ENCODE measurements at places on chromosomes 7 and 10. TPM values are rescaled to one million over a fixed set of nuclear protein-coding genes. Genes with fewer than 3 reads are reported as not detected.
A peak's percentile ranks its signal among the peaks of the same experiment; 100 is the strongest.

CYP3A4 gene
- not detected for total RNA-seq

SLC26A3 gene
- total RNA-seq: not detected

CAV1 gene
- total RNA-seq: 353 TPM

TSPAN15 gene
- total RNA-seq: 103 TPM

FOXP2 gene
- total RNA-seq: 24.7 TPM

GLI3 gene
- total RNA-seq: 33.8 TPM

ATG9B gene
- 0.67 TPM for total RNA-seq

MTURN gene
- total RNA-seq: 189 TPM

NKX1-2 gene
- not detected for total RNA-seq

CPED1 gene
- total RNA-seq: 41.9 TPM

TDRD1 gene
- 0.31 TPM for total RNA-seq

ADARB2 gene
- total RNA-seq: 1.9 TPM

DNA sequence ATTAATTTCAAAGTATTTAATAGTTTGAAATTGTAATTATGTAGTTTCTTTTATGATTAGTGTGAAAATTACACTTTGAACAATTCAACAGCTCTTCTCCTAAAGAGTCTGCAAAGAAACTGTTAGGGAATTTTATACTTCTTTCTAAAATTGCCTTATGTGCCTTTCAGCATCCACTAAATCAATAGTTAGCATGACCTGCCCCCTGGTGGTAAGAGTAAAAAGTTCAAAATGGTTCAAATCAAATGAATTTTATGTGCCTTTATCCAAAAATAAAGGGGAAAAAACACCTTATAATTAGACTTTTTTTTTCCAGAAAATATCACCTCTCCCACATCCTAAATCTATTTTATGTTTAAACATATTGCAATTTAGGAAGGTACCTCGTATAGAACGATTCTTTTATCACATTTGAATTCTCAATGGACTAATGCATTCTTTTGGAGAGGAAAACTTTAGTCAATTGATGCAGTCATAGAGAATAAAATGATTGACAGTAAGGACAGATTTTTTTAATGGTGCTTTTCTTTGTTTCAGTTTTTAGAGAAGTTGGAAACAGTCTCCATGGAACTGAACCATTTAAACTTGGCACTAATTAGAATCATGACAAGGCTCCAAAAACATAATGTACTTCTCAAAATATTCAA is 163.7 kb downstream of the SEMA3D start:
- DNase-seq: no peak

DNA sequence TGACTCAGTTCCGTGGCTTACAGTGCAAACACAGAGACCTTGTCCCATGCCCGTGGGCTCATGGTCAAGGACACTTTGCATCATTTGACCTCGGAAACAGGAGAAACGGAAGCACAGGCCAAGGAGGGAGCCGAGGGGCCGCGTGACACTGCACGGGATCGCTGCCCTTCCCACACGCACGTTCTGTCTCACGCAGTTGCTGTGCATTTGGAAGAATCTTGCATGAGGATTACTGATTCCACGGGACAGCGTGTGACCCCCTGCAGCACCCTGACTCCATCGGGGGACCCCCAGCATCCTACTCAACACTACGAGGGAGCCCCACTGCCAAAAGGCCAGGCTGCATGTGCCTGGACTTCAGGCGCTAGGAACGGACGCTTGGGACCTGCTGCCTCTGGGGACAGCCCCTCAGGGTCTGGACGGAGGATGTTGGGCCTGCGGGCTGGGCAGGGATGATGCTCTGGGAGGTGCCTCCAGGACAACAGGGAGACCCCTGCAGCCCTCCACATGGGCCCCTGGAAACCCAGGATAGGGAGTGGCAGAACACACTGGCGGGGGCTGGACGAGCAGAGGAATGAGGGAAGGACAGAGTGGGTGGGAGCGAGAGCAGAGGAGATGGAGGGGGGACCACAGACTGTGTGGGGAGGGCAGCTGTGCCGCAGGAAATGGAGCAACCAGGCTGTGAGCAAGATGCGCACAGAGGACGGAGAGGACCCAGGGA is 222.2 kb downstream of the DNAJB6 start:
- peak; percentile 30 for DNase-seq

DNA sequence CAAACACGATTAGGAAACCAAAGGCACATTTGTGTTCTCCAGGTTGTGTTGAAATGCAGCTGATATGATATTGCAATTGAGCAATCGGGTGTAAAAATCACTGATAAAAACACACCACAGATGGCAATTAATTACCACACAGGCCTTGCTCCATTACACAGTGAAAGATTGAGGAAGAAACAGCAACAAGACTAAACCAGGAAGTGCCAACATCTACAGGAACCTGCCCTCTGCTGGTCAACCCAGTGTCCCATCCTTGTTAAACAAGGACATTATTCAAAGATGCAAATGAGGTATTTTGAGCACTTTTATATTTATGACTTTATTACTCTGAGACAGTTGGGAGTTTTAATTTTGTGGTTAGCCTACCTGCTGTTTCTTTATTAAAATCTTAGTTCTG is 765.6 kb upstream of the GHITM start:
- no peak for DNase-seq

DNA sequence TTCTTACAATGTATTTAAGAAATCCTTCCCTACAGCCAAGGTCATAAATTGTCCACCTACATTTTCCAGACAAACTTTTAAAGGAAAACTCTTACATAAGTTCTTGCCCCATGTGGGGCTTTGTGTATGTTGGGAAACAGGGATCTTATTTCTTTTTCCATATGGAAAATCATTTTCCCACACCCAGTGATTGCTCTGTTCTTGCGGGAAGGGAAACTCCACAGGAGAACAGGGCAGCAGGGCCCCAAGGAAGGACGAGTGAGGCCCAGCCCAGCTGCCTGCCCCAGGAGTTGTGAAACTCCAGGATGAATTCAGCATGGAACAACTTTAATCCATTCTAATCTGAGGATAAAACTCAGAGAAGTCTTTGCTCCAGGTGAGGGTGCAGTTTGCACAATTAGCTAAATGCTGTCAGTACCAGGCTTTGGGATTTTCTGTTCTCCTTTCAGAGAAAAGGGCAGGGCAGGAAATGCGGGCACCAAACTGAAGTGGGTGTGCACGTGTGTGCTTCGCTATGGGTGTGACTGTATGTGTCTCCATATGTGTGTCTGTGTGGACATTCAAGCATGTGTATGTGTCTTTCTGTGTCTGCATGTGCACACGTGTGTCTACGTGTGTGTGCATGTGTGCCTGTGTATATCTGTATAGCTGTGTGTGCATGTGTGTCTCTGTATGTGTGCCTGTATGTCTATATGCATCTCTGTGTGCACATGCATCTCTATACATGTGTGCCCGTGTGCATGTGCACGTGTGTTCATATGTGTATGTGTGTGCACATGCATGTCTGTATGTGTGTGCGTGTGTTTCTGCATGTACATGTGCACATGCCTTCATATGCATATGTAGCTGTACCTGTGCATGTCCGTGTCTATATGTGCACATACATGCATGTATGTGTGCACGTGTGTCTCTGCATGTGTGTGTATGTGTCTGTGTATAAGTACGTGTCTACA is 102.0 kb upstream of the FAM20C start:
- peak; percentile 55 for DNase-seq

GRCh38 chr7:128125816-128126215 is 94.6 kb upstream of the LRRC4 start:
- no peak for DNase-seq

GRCh38 chr10:114801411-114801813 is 20.2 kb upstream of the FHIP2A start:
- no peak for DNase-seq

- DNase-seq: no peak
Measured at GRCh38 chr7:69035826-69036225, 562.4 kb upstream of the AUTS2 start.

DNA sequence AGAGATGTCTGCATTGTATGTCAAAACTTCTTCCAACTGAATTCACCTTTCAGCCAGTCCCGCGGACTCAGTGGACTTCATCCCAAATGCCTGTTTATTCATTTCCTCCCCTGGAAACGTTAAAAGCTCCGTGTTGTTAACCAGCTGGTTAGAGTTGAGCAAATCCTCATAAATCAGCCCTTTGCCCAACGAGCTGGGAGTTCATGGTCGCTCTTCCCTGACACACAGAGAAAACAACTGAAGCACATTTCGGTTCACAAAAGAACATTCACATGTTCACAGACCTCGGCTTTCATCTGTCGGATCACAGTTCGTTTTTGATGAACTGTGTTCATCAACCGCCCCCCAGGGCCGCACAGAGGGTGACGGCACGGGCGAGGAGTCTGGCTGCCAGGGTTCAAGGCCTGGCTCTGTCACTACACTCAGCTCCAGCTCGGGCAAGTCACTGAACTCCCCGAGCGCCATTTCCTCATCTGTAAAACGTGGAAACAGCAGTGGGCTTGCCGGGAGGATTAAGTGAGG is 62.6 kb downstream of the GLI3 start:
- no peak for DNase-seq

- no peak for DNase-seq
Measured at GRCh38 chr10:96072674-96073073, 29.3 kb downstream of the CCNJ start.

GRCh38 chr7:18405726-18406125 is 89.8 kb upstream of the HDAC9 start:
- DNase-seq: no peak

DNA sequence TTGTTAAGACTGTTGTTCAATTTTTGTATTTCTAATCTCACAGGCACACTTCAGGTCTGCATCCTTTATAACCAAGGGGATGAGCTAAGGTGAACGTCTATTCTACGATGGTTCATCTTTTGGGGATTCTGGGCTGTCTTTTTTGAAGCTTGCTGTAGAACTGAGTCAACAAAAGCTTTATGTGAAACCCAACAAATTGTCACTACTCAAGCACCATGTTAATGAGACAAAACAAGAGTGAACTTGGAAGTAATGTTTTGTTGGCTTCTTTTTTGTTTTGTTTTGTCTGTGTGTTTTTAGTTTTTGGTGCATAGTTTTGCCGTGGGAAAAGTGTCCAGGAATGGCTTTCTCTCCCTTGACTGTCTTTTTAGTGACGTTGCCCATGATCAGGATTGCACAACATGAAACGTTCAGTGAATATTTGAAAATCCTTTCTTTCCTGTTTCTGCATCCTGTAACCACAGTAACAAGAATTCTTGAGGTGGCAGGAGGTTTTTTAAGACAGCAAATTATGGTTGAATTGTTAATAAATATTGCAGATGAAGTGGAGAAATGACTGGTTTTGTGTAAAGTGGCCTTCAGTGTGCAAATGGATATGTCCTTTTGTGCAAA is 65.6 kb downstream of the WIPF3 start:
- DNase-seq: no peak

GRCh38 chr7:142175594-142175993 is 64.1 kb downstream of the MGAM2 start:
- DNase-seq: no peak

- peak; percentile 50 for DNase-seq
Measured at GRCh38 chr10:133439517-133440461, 14.0 kb upstream of the SCART1 start.

DNA sequence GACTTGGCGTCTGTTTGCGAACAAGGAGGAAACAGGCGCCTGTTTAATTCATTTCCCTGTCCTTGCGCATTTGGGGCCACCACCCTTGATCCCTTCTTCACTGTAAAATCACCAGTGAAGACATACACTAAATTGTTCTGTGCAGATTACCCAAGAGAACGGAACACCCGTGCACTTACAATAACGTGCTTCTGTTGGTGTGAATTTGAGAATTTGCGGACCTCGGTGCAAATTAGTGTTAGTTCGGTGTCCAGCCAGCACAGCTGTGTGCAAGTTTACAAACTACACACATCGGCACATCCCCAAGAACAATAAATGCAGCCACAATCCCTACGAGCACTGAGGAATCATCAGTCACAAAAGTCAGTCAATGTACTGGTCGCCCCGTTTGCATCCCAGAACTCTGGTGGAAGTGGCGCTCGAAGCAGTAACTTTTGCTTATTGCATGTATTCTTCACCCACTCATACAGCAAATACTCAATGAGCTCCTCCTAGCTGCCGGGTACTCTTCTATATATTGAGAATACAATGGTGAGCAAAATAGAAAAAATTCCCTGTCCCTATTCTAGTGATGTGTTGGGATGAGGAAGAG is 786 bp upstream of the CNOT4 start:
- no peak for DNase-seq

- DNase-seq: no peak
Measured at GRCh38 chr7:4809666-4810065, 34.2 kb downstream of the AP5Z1 start.

- DNase-seq: peak; percentile 78
Measured at GRCh38 chr10:91590142-91590903, 42.5 kb downstream of the PPP1R3C start.

DNA sequence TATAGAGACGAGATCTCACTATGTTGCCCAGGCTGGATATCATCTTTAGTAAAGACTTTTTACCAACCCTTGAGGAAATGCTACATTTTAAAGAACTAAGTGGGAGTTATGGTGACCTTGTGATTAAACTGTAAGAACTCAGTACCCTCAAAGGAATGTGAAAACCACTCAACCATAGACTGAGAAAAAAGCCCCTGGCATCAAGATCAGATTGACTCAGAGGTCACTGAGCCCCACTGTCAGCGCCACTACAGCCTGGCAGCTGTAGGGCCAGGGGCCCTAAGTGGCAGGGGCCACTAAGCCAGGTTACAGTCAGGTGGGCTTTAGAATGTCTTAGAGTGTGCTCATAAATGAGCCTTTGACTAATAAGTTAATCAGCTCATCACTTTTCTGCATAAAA is 55.9 kb downstream of the APBB1IP start:
- no peak for DNase-seq

DNA sequence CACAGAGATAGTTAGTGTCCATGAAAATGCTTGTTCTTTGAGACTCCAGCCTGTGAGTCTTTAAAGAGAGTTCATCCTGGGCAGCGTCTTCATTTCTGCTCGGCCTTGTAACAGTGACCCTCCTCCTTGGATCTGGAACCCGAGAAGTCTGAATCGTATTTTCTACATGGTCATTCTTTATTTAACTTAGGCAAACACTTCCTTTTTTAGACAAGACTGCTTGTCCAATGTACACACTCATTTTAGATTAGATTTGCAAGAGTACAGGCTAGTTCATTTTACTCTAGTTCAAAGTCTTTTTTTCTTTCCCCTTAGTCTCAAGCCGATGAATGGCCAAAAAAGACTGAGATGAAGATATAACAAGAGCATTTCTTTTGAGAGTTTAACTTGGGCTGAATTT is 133.5 kb downstream of the CHN2 start:
- DNase-seq: no peak

- no peak for DNase-seq
Measured at GRCh38 chr10:97121041-97121440, 64.7 kb downstream of the SLIT1 start.

GRCh38 chr10:21092683-21093524 is 195.8 kb upstream of the NEBL start:
- DNase-seq: no peak

- no peak for DNase-seq
Measured at GRCh38 chr7:155618708-155619633, 25.5 kb upstream of the RBM33 start.

DNA sequence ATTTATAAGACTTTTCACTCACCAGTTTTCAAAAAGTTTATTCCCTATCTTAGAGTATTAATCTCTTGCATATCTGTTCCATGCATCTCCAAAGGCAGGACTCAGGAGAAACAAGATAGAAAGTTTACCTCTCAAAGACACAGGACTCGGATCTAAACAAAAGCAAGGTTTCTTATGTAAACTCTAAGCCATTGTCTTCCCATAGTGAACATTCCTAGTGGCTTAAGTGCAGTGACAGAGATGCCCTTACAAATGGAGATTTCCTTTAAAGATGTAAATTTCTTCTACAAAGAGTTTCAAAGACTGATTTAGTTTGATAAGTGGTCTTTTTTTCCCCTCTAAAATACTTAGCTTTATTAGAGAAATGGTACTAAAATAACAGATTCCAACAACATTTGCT is 209.8 kb downstream of the ACTR3B start:
- no peak for DNase-seq

GRCh38 chr7:127922656-127923055 is 108.6 kb downstream of the LRRC4 start:
- DNase-seq: no peak

All from sciatic nerve (tissue), 2 donors.